ENCODE measurements at places on chromosomes 11 and 22.
A peak's percentile ranks its signal among the peaks of the same experiment; 100 is the strongest.

DNA sequence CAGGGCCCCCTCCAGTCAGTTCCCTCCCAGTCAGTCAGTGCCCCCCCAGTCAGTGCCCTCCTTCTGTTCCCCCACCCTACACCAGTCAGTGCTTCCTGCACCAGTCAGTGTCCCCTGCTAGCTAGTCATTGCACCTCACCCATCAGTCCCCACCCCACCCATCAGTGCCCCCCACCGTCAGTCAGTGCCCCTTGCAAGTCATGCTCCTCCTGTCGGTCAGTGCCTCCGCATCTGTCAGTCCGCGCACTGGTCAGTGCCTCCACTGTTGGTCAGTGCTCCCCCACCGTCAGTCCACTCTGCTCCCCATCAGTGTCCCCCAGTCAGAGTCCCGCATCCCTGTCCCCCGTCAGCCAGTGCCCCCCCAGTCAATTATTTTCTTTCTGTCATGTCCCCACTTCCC, 3.3 kb downstream of the PPP6R2 start:
- no peak for DNase-seq

- DNase-seq = no peak
Measured at GRCh38 chr22:24324137-24324536, 53.5 kb downstream of the SPECC1L start.

DNA sequence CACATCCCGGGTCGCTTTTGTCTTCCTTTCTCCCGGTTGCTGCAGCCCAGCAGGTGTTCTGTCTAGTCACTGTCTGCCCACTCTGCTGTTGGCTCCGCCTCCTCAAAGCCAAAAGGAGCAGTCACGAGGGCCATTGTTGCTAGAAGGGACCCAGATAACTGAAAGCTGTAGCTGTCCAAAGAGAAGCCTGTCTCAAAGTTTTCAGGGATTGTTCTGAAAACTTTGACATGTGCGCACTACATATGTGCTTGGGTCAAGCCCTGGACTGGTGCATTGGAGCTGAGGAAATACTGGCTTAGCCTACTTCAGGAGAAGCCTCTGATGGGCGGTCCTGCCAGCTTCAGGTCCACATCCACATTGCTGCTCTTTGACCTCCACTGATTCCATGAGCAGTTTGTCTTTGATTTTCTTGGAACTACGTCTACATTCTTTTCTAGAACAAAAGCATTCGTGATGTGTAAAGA, 8.8 kb upstream of the OR2AT4 start:
- DNase-seq = no peak

GRCh38 chr11:28461846-28462245, 353.7 kb downstream of the METTL15 start:
- DNase-seq = no peak

- no peak for DNase-seq
Measured at GRCh38 chr22:36088292-36088691, 59.7 kb upstream of the RBFOX2 start.

DNA sequence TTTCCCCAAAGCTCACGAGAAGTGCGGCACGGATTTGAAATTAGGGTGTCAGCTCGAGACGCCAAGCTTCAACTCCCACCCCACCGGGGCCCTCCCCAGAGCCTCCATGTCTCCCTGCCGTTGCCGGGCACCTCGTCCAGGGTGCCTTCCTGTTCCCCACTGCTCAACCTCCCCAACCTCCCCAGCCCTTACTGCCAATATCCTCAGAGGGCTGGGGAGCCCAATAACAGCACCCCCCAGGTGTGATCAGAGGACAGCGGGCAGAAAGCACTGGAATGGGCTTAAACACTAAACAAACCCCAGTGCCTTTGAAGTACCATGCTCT, 1336.4 kb downstream of the TBC1D22A start:
- DNase-seq = no peak

GRCh38 chr11:112266410-112266778, 5.7 kb upstream of the PLET1 start:
- DNase-seq = no peak

DNA sequence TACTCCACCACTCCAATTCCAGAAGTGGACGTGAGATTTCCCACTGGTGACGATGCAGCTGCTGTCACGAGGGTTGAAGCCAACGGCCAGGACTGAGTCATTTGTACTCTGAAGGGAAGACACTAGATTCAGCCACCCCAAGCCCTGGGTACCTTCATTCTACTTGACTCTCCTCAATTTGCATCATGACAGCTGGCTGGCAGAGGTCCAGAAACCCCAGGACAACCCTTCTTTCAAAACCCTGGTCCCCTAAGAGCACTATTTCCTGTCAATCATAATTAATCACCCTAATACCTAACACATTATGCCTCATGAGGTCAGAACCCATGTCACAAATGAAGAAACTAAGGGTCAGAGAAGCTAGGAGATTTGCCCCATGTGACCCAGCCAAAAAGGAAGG, 4.9 kb downstream of the EML3 start:
- DNase-seq = no peak

DNA sequence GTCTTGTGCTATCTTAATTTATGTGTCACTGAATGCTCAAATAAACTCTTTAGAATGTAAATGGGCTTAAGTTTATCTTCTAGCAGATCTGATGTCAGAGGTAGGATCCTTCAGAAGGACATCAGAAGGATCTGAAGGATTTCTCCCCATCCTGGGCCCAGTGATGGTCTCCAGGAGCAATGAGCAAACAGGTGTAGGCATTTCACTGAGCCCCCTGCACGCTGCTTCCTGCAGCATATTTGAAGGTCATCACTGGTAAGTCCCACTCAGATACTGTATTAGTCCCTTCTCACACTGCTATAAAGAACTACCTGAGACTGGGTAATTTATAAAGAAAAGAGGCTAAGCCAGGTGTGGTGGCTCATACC, 4.5 kb downstream of the GSTP1 start:
- no peak for DNase-seq

GRCh38 chr22:43424666-43425630, 13.1 kb downstream of the MPPED1 start:
- DNase-seq = no peak

GRCh38 chr11:81420668-81421250, 1312.9 kb downstream of the FAM181B start:
- DNase-seq = no peak

DNA sequence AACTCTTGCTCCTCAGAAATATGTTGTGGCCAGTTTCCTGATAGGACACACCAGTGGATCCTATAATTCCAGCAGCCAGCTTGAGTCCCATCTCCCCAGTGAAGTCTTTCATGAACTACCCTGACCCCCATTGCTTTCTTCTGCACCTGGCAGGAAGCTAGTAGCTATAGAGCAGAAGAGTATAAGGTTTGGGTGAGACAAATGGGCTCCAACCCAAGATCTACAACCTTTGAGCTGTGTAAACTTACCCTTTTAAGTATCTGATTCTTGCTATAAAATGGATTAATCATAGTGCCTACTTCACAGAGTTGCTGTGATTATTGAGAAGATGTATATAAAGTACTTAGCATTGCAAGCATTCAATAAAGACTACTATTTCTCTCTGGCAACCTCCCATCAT, 396.9 kb upstream of the CADM1 start:
- no peak for DNase-seq

DNA sequence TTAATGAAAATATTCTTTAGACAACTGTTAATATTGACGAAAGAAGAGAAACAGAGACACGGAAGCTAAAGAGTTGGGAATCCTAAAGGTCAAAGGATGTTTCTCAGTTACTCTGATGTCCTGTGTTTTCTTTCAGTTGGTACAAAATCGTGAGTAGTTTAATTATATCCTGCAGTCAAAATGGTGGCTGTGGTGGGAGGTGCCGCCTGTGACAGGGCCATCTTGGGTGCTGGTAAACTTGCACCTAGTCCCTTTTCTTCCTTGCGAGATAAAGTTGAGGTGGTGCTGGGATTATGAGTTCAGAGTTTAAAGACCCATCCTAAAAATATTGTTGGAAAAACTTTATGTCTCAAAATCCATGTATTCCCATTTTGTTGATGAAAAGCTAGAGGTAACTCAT, 2.2 kb downstream of the CECR2 start:
- DNase-seq = no peak

DNA sequence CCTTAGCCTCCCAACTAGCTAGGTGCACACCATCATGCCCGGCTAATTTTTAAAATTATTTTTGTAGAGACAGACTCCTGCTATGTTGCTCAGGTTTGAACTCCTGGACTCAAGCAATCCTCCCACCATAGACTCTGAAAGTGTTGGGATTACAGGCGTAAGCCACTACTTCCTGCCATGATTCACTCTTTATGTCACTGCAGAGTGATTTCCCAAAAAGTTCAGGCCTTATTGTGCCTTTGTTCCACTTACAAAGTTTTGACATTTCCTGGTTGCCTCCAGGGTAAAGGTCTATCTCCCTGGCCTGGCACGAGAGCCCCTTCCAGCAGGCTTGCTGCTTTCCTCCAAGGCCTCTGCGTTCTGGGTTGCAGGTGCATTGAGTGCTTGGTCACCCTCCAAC, 44.6 kb upstream of the RIC3 start:
- DNase-seq = no peak

GRCh38 chr22:28064920-28065319, 145.9 kb upstream of the PITPNB start:
- no peak for DNase-seq

- DNase-seq = no peak
Measured at GRCh38 chr11:1060852-1061616, 13.6 kb upstream of the MUC2 start.

DNA sequence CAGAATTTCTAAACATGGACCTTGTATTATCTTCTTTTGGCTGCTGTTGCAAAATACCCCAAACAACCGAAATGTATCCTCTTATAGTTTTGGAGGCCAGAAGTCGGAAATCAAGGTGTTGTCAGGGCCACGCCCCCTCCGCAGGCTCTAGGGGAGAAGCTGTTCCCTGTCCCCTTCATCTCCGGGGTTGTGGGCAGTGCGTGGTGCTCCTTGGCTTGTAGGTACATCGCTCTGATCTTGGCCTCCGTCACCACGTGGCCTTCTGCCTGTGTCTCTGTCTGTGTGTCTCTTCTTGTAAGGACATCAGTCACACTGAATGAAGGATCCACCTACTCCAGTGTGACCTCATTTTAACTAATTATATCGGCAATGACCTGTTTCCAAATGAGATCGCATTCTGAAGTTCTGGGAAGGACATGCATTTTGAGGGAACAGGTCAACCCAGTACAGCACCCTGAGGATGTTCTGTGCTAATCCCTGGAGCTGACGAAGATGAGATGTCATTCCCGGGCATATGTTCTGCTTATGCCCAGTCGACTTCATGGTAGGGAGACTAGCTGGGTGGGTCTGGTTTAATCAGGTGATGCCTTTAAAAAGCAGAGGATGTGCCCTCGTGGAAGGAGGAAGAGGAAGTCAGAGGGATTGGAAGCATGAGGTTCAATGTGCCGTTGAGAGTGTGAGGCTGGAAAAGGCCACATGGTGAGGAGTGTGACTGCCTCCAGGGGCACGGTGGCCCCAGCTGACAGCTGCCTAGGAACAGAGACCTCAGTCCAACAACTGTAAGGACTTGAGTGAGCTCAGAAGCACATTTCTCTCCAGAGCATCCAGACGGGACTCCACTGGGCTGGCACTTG, 531.1 kb downstream of the TBC1D22A start:
- DNase-seq = no peak

- no peak for DNase-seq
Measured at GRCh38 chr11:63907063-63907462, 9.9 kb downstream of the RCOR2 start.

- peak; percentile 52 for DNase-seq
Measured at GRCh38 chr11:911031-911889, 650 bp upstream of the CHID1 start.

DNA sequence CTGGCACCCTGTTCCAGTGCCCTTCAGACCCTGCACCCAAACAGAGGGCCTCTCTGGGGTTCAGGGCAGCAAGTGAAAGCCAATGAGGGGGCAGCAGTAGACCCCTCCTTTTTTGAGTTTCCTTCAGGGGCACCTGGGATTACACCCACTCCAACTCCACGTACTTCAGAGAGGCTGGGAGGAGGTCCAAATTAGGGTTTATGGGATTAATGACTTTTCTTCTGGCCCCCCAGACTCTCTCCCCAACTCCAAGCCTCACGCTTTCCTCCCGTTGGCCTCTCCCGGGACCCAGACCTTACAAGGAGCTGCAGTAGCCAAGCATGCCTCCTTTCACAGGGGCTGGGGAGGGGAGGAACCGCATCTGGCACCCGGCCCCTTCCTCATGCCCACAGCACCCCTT, 101.7 kb downstream of the NECTIN1 start:
- DNase-seq = no peak

GRCh38 chr11:117292616-117293015, 1.5 kb downstream of the BACE1-AS start:
- DNase-seq = no peak

GRCh38 chr11:96614846-96615245, 225.0 kb downstream of the JRKL start:
- DNase-seq = no peak

GRCh38 chr22:32589007-32589406, 114.4 kb downstream of the FBXO7 start:
- no peak for DNase-seq

DNA sequence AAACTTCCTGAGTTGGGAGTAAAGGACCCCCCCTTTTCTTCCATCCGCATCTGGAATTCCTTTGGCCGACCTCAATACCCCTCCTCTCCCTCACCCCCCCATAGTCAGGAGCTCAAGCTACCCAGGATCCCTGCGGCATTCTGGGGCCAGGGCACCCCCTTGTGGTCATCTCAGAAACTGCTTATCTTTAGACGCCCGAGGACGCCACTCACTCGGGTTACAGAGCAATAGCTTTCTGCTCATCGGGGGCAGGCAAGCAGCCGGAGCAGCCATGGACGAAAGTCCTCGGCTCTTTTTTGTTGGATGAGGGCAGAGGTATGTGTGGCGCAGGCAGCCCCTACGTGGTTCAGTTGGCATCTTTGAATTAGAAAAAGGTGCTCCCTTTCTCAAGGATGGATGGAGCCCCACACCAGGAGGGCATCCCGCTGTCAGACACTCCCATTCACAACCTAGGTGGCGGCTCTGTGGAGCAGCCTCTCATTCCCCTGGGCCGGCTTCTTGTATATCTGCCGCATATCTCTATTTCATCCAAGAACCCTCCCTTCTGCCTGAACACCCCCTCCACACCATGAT, 2.3 kb downstream of the C1QTNF5 start:
- peak; percentile 85 for DNase-seq

GRCh38 chr11:57668434-57668782, 494 bp downstream of the ZDHHC5 start:
- DNase-seq = peak; percentile 49

GRCh38 chr22:36743591-36744412, 32.1 kb downstream of the IFT27 start:
- DNase-seq = no peak

DNA sequence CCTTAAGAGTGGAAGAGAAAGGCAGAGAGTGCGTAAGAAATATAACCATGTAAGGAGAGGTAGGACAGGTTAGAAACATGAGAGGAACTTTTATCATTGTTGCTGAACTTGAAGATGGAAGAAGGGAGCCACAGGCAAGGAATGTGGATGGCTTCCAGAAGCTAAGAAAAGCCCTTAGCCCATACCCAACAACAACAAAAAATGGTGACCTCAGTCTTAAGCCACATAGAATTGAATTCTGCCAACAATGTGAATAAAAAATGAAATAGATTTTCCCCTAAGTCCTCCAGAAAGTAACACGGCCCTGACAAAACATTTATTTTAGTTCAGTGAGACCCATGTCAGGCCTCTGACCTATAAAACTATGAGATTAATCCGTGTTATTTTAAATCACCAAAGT, 767.3 kb downstream of the FAM181B start:
- DNase-seq = no peak

Measured in activated naive CD4-positive, alpha-beta T cell treated with anti-CD3 and anti-CD28 coated beads for 36 hours (primary cell).